Osteoblast (primary cell): ENCODE measurements at places on chromosomes 5 and 9. TPM values are rescaled to one million over a fixed set of nuclear protein-coding genes. Genes with fewer than 3 reads are reported as not detected.

The PHF24 gene
- total RNA-seq, result under 0.01 TPM in 1 of 2 replicates, not detected in the other

The SLC36A2 gene
- not detected in 2 replicates for total RNA-seq

The UGT3A2 gene
- total RNA-seq, result under 0.01 TPM in 1 of 2 replicates, not detected in the other

The TOR4A gene
- total RNA-seq, result 0.29 and 2.5 TPM in 2 replicates

The PFN3 gene
- total RNA-seq, result not detected in 2 replicates
